Heart right ventricle (tissue), 16 donors: ENCODE measurements at places on chromosomes 5 and 9. TPM values are rescaled to one million over a fixed set of nuclear protein-coding genes. Genes with fewer than 3 reads are reported as not detected.

- no peak overlapping the region for H3K27ac ChIP-seq
- H3K36me3 ChIP-seq, result peaks cover 70% of the 10 kb centered on the region
- no peak for DNase-seq
Observed at GRCh38 chr5:14406554-14406849, 175.1 kb upstream of the OTULINL start.

DNA sequence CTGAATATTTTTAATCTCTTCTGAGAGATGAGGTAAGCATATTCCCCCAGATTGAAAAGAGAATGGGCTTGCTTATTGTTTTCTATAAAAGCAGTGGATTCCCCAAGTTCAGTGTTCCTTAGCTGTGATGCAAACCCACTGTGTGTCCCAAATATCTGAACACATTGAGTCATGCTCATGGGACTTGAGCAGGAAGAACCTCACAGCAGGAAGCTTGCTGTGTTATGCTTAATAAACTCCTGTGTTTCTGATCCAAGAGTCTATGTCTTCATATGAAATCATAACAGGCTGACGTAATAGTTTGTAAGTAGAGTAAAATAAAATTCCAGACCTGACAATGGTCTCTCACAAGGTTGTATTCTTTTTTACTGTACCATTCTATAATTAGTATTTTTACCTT is 24.8 kb upstream of the LOX start:
- H3K27me3 ChIP-seq, result no peaks in the 10 kb centered on the region
- no peak for DNase-seq
- H3K4me1 ChIP-seq, result no peaks in the 10 kb centered on the region
- no peak overlapping the region for H3K27ac ChIP-seq
- no peak overlapping the region for H3K4me3 ChIP-seq

DNA sequence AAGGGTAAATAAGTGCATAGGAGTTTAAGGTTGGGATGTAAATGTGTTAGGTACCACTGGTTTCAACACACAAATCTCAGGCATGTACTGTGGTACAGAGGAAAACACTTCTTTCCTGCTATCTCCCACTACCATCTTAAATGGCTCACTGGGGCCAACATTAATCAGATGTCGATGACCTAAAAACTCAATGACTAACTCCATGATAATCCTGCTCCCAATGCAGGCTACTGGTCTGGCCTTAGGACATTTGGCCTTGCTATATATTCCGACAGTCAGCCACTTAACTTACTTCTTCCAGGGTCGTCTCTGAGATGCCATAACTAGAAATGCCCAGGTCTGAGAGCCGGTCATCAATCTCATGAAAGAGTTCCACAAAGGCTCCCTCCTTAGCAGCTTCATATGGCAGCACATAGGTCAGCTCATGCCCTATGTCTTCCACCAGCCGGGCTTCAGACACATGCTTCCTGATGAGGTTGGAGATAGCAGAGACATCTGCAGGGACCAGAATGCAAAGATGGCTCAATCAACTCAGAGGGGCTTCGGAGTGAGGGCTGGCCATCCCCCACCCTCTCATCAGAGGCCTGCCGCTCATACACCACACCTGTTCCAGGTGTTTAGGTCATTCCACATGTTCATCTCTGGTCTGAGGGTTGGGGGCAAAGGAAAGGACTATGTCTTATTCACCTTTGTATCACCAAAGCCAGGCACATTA is 52.1 kb downstream of the NIPSNAP3B start:
- H3K4me1 ChIP-seq, result no peaks in the 10 kb centered on the region
- no peak overlapping the region for H3K27ac ChIP-seq
- no peaks in the 10 kb centered on the region for H3K27me3 ChIP-seq
- H3K4me3 ChIP-seq, result no peak overlapping the region

The KIF3A gene
- 13.3 TPM for total RNA-seq

DNA sequence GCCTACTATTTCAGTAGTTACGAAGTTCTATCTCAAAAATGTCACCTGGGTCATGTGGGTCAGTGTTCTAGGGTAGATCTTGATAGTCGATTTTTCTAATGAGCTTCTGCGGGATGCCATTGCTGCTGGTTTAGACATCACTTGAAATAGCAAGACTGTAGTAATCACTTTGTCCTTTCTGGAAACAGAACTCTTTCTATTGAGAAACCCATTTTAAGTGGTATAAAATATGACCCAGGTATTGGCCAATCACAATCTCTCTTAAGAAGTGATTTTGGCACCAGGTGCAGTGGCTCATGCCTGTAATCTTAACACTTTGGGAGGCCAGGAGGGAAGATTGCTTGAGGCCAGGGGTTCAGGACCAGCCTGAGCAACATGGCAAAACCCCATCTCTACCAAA is 17.6 kb downstream of the ARRDC3 start:
- no peaks in the 10 kb centered on the region for H3K27me3 ChIP-seq
- no peak for DNase-seq
- peaks cover 3% of the 10 kb centered on the region for H3K4me1 ChIP-seq

DNA sequence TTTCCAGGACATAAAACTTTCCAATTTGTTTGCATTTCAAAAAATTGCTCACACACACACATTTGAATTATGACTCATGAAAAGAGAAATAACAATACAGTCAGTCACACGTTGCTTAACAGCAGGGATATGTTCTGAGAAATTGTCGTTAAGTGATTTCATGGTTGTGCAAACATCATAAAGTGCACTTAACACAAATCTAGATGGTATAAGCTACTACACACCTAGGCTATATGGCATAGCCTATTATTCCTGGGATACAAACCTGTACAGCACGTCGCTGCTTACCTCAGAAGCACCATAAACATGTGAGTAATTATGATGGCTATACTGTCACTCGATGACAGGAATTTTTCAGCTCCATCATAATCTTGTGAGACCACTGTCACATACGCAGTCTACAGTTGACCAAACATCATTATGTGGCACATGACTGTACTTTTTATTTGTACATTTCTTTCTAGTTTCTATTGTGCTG is 378.2 kb downstream of the ACTL7B start:
- no peak overlapping the region for H3K27ac ChIP-seq
- no peak for DNase-seq
- H3K4me1 ChIP-seq, result peaks cover 10% of the 10 kb centered on the region
- no peak overlapping the region for H3K4me3 ChIP-seq
- no peaks in the 10 kb centered on the region for H3K36me3 ChIP-seq

The TRIM14 gene
- 0.51 TPM for total RNA-seq

DNA sequence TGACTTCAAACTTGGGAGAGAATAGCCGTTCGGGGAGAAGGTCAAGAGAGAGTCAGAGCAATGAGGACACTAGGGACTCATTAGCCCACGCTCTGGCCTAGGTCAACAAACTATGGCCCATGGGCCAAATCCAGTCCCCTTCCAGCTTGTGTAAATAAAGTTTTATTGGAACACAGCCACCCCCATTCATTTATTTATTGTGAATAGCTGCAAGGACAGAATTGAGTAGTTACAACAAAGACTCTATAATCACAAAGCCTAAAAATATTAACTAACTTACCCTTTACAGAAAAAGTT is 33.1 kb upstream of the TRIM32 start:
- no peak for DNase-seq
- H3K27ac ChIP-seq, result no peak overlapping the region
- H3K27me3 ChIP-seq, result no peaks in the 10 kb centered on the region
- no peaks in the 10 kb centered on the region for H3K36me3 ChIP-seq

GRCh38 chr5:109063223-109063622 is 315.5 kb downstream of the FER start:
- H3K27ac ChIP-seq, result no peak overlapping the region
- H3K4me1 ChIP-seq, result no peaks in the 10 kb centered on the region
- no peaks in the 10 kb centered on the region for H3K36me3 ChIP-seq
- no peaks in the 10 kb centered on the region for H3K27me3 ChIP-seq
- no peak for DNase-seq

The FAM120AOS gene
- total RNA-seq, result 28.8 TPM

The NKD2 gene
- total RNA-seq, result 1.4 TPM

The GPR150 gene
- 0.12 TPM for total RNA-seq

DNA sequence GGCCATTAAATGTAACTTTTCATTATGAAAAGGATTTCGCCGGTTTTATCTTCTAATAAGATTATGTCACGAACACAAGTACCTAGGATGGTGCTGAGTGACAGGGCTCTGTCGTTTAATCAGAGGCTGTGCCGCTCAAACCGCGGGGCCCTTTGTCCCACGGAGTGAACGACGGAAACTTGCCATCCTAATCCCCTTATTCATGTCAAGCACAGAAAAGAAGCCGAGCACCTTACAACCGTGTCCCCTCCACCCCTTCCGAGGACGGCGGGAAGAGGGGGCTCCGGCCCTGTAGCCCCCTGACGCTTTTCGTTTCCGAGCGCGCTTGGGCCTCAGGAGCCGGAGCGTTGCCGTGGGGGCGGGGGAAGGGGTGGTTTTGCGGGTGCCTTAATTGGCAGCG is 11.2 kb downstream of the LMX1B start:
- H3K27ac ChIP-seq, result no peak overlapping the region
- H3K4me3 ChIP-seq, result peak overlapping the region; percentile 46
- peaks cover 90% of the 10 kb centered on the region for H3K27me3 ChIP-seq
- H3K36me3 ChIP-seq, result no peaks in the 10 kb centered on the region
- peaks cover 28% of the 10 kb centered on the region for H3K4me1 ChIP-seq

The PKD2L2 gene
- not detected for total RNA-seq

DNA sequence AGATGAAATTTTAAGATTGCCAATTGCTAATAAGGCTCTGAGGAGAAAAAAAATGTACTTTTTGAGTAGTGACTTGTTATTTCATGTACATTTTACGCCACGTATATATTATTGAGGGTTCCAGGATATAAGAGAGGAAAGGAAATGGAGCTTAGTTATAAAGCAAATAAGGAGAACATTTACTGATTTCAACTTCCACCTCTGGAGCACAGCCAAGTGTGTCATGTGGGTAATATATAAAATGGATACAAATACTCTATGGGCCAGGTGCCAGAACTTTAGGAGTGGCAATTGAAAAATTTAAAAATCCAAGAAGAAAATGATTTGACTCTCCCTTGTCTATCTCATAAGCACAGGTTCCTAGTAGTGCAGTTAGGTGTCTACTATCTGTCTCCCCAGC is 45.0 kb upstream of the VLDLR start:
- no peaks in the 10 kb centered on the region for H3K27me3 ChIP-seq
- no peak overlapping the region for H3K27ac ChIP-seq
- no peak overlapping the region for H3K4me3 ChIP-seq
- peaks cover 13% of the 10 kb centered on the region for H3K4me1 ChIP-seq
- no peaks in the 10 kb centered on the region for H3K36me3 ChIP-seq
- no peak for DNase-seq

DNA sequence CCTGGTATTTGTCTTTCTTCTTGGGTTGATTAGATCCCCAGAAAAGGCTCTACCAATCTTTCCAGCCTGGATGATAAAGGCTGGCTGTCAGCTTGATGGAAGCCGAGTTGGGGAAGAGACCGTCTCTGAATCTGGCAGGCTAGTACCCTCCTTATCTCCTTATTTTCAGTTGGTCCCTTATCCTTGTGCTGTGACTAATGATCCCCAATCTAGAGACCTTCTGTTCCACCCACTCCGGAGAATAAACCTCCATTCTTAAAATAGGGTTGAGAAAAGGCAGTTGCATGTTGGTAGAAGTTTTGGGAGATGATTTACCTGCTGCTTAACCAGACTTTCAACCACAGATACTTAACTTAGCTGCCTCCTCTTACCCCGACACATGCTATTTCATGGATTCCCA is 52.3 kb downstream of the PRKACG start:
- H3K27ac ChIP-seq, result no peak overlapping the region
- H3K27me3 ChIP-seq, result no peaks in the 10 kb centered on the region
- H3K36me3 ChIP-seq, result no peaks in the 10 kb centered on the region
- no peak for DNase-seq
- peaks cover 5% of the 10 kb centered on the region for H3K4me1 ChIP-seq

GRCh38 chr5:58346041-58346440 is 113.8 kb downstream of the PLK2 start:
- no peak overlapping the region for H3K27ac ChIP-seq
- H3K27me3 ChIP-seq, result no peaks in the 10 kb centered on the region
- no peaks in the 10 kb centered on the region for H3K36me3 ChIP-seq
- no peaks in the 10 kb centered on the region for H3K4me1 ChIP-seq
- H3K4me3 ChIP-seq, result no peak overlapping the region

DNA sequence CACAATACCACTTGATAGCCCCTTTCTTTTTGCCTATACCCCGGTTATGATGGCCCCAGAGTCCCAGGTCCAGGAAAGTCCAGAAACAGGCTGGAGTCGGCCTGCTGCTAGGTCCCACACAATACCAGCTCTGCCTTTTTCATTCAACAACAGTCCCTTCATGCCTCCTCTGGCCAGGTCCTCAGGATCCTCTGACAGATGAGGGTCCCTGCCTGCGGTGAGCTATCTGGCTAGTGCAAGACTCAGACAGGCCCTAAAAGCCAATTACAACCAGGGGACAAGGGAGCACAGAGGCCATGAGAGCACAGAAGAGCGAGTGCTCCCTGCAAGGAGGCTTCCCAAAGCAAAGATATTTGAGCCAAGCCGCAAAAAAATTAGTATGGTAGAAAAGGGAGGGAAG is 84.8 kb upstream of the ZBTB43 start:
- H3K36me3 ChIP-seq, result no peaks in the 10 kb centered on the region
- no peak for DNase-seq
- no peak overlapping the region for H3K27ac ChIP-seq

- DNase-seq, result no peak
- no peak overlapping the region for H3K27ac ChIP-seq
- no peak overlapping the region for H3K4me3 ChIP-seq
- peaks cover 11% of the 10 kb centered on the region for H3K4me1 ChIP-seq
- no peaks in the 10 kb centered on the region for H3K27me3 ChIP-seq
- no peaks in the 10 kb centered on the region for H3K36me3 ChIP-seq
Observed at GRCh38 chr9:9079473-9079872, 1279.9 kb upstream of the DMAC1 start.

- H3K27me3 ChIP-seq, result no peaks in the 10 kb centered on the region
- H3K36me3 ChIP-seq, result no peaks in the 10 kb centered on the region
- no peak overlapping the region for H3K4me3 ChIP-seq
- H3K27ac ChIP-seq, result no peak overlapping the region
- no peaks in the 10 kb centered on the region for H3K4me1 ChIP-seq
Observed at GRCh38 chr9:5651246-5651645, 22.3 kb downstream of the RIC1 start.
